NCI-H2227 treated with DMSO at 0.1 percent for 48 hours (cell line): ENCODE measurements at places on chromosomes 3 and 15.

DNA sequence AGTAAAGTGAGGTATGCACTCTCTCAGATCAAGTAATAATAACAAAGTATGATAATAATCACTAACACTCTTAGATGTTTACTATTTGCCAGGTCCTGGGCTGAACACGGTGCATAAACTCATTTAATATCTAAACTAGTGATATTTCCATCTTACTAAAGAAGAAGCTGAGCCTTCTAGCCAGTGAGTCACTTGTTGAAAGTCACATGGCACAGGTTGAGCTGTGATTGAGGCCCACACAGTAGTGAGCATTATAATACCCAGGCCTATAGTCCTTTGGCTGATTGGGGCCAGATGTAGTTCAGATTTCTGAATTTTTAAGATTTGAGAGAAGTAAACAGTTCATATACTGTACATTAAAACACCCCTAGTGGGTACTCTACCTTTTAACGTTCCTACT lies 93.2 kb upstream of the CCDC80 start:
- no peak for DNase-seq

- DNase-seq, result no peak
Observed at GRCh38 chr15:97683831-97684230, 276.7 kb upstream of the ARRDC4 start.

DNA sequence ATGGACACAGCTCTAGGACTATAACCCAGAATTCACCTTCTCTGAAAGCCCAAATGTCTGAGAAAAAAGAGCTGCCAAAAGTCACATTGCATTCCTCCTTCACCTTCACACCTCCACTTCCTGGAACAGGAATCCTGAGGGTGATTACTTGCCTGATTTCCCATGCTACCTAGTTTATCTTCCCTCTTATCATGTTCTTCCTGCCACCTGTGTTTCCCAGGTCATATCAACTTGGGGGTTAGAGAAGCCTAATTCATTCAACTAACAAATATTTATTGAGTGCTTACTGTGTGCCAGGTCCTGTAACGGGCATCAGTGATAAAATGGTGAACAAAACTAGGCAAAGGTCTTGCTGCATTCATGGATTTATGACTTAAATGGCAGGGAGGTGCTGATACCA lies 279.6 kb upstream of the WNT5A start:
- DNase-seq, result no peak

GRCh38 chr15:22951381-22952280 lies 28.5 kb downstream of the CYFIP1 start:
- no peak for DNase-seq

- DNase-seq, result no peak
Observed at GRCh38 chr15:99101501-99101900, 3.4 kb upstream of the SYNM start.

GRCh38 chr15:98635848-98636247 lies 12.5 kb upstream of the IGF1R start:
- DNase-seq, result no peak

GRCh38 chr15:76682259-76682658 lies 222.9 kb downstream of the SCAPER start:
- no peak for DNase-seq

DNA sequence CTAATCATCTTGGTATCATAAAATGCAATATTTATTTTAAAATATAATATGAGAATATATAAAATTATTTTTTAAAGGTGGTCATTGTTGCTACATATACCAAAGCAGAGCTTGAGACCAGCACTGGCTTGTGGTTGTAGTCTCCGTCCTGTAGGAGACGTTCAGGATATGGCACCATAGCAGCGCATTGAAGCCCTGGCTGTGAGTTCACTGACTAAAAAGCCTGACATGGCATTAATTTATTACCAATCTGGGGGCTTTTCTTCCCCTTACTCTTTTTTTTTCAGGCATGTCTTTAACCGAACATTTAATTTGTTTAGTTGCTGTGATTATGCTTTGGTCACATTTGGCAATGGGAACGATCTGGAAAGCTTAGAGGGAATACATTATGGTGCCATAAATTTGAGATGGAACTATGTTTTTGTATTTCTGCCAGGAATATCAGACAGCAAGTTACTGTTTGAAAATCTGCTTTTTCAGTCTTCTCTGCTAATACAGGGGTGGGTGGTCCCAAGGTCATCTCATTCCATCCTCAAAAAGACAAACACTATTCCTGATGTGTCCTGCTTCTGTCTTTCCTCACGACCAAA lies 108.5 kb downstream of the ZIC4 start:
- no peak for DNase-seq

GRCh38 chr3:181572432-181572831 lies 139.3 kb upstream of the SOX2 start:
- no peak for DNase-seq

GRCh38 chr3:4504340-4505261 lies 11.5 kb downstream of the ITPR1 start:
- DNase-seq, result no peak

- no peak for DNase-seq
Observed at GRCh38 chr3:48470286-48470685, 23.7 kb downstream of the ATRIP start.

- DNase-seq, result no peak
Observed at GRCh38 chr3:124033360-124034015, 41.6 kb upstream of the ROPN1 start.

DNA sequence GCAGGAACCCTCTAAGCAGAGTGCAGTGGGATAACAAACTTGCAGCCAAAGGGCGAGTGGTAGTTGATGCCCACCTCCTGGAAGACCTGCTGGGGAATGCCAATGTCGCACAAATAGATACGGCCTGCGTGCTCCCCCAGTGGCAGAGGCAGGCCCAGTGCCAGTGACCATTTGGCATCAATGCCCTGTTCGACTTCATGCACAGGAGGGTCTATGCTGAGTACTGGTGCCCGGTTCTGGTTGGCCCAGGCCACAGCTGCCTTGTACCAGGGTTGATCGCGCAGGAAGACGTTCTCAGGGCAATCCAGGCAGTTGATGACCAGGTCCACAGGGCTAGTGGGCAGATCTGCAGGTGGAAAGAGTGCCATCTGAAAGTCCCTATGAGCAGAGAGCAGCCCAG lies 17.0 kb downstream of the CLK3 start:
- DNase-seq, result no peak

GRCh38 chr15:46620392-46621013 lies 985.7 kb downstream of the SQOR start:
- no peak for DNase-seq

GRCh38 chr3:128971421-128972100 lies 22.3 kb downstream of the CFAP92 start:
- no peak for DNase-seq

DNA sequence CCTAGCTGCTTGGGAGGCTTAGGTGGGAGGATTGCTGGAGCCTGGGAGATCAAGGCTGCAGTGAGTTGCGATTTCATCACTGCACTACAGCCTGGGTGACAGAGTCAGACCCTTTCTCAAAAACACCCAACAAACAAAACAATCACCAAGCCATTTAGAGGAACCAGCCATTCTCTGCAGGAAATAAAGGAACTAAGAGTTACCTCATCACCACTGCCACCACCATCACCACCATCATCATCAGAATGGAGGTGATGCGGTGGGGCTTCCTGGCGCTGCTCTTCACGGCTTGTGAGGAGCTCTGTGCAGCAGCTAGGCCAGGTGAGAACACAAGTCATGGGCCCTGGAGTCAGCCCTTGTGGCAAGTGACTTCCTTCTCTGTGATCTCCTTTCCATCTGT lies 37.7 kb upstream of the KLHL25 start:
- no peak for DNase-seq

DNA sequence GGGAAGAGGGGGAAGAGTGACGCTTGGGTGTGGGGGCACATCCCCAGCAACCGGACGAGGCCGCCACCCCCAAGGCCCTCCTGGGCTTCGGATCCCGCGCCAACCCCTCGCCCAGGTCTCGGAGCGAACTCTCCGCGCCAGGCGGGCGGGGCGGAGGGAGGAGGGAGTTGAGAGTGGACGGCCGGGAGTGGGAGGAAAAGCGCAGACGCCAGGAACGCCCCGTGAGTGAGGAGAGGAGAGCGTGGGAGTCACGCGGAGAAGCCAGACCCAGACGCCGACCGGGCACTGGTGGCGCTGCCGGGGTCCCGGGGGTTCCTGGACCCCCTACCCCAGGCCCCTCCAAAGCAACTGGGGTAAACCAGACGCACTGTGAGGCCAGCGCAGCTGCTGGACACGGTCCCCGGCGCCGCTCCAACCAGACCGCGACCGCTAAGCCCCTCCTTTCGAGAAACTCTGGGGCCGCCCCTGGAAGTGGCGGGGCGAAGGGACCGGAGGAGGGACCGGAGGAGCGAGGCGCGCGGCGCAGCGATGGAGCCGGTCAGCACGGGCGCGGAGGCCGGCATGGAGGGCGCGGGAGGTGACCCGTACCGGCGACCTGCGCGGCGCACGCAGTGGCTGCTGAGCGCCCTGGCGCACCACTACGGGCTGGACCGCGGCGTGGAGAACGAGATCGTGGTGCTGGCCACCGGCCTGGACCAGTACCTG lies at the start of gene EFCC1:
TSS of gene EFCC1 (plus strand) at position 204 of the 705 bp plus-strand sequence. CDS start at position 529, 325 bp downstream.
- DNase-seq, result no peak

DNA sequence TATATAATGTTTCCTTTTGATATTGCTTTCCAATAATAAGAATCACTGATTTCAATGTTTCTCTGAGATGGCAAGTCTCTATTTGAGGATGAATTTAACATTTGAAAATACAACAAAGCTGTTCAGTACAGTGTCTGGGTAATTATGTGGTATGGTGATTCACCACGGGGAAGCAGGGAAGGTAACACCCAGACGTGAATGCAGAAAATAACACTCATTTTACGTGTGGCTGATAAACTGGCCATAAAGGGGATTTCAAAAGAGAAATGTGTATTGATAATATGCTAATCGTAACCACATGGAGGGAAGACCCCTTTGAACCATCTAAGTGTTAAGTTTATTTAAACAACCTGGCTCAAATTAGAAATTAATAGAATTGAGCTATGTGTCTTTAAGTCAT lies 344.6 kb downstream of the GRM7 start:
- no peak for DNase-seq

DNA sequence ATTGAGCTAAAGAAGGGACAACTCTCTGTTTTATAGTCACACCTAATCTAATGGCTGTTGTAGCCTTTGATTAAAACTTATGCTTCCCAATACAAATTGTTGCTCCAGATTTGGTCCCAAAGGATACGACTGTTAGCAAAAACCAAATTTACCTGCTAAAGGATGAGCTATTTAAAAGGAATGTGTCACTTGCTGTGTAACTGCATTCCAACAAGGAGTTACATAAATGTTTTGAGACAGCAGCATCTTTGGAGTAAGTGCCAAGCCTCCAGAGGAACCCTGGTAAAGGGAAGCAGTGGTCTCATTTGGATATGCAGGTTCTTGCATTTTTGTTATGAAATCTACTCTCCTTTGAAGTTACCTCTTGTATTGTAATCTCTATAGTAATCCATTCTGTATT lies 233.3 kb downstream of the THSD4 start:
- no peak for DNase-seq

DNA sequence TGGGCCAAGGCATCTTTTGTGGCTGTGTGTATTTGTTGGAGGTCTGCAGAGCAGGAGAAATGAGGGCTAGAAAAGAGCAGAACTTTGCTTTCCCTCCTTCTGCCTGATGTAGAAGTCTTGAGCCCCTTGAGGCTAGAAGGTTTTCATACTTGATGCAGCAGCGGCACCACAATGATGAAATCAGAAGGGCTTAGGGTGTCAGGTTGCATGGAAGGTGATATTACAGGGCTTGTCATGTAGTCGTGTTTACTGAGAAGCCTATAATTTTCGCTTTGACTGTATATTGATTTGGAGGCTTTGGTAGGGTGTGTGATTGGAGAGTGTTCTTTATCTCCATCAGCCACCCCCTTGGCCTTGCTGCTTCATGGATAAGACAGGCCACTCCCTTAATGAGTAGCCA lies 339.8 kb downstream of the THSD4 start:
- DNase-seq, result peak; percentile 73

GRCh38 chr15:93035953-93036810 lies 52.8 kb downstream of the RGMA start:
- DNase-seq, result no peak

- no peak for DNase-seq
Observed at GRCh38 chr3:127221446-127222035, 28.6 kb downstream of the PRR23E start.

DNA sequence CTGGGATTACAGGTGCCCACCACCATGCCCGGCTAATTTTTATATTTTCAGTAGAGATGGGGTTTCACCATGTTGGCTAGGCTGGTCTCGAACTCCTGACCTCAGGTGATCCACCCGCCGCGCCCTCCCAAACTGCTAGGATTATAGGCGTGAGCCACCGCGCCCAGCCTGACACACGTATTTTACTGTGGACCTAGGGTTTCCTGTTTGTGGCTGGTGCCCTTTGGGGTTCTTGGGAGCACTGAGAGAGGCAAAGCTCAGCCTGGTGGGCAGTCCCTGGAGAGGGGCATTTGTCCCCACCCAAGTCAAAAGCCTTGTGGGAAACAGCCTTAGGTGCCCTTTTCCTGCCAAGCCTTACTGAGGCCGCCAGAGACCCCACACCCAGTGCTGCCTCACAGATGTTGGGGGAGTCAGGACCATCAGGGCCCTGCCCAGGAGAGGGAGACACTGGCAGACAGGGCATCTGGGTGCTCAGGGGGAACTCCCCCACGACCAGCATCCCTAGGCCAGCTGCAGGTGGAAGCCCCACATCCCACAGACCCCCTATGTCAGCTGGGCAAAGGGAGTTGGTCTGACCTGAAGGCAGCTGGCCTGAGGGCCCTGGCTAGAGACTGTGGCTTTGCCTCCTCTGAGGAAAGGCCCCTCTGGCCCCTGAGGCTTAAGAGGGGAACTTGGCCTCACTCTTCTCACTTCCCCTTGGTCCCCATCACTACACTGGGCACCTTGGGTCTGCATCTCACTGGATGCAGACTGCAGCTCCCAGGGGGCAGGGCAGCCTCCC lies 35.1 kb downstream of the DNAH1 start:
- DNase-seq, result no peak

- DNase-seq, result no peak
Observed at GRCh38 chr15:36960179-36960946, 140.0 kb downstream of the MEIS2 start.

DNA sequence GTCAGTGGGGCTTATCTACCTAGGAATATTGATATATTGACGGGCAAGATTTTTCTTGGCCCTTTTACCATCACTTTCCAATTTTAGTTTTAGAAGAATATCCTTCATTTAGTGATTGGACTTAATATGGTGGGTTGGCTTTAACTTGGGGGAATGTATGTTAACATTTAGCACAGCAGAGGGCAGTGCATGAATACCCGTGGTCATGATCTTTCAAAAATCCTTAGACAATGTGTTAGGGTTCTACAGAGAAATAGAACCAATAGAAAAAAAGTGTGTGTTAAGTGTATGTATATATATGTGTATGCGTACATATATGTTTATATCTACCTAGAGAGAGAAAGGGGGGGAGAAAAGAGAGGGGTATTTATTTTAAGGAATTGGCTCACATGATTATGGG lies 36.9 kb downstream of the GPR171 start:
- no peak for DNase-seq

DNA sequence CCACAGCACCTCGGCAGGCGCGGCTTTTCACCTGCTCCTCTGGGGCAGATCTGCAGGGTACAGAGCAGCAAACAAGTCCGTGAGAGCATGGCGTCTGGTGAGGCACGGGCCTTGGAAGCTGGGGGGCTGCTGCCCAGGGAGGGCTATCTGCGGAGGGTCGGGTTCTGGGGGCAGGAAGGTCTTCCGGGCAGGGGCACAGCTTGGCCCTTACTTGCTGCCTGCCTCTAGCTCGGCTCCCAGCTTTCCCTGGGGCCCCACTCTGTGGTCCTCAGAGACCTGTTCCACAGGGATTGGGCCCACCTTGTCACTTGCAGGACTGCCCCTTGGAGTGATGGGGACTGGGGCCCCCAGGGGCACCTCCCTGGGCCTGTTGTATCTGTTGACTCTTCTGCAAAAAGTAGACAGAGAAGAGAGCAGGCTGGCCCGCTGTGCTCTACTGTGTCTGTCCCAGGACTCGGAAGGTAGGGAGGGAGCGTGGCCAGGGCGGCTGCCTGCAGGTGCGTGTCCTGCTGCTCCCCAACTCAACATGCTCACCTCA lies 84.1 kb downstream of the TBC1D2B start:
- DNase-seq, result no peak
